Lung microvascular endothelial cell (primary cell): ENCODE measurements at places on chromosomes 13 and 19. TPM values are rescaled to one million over a fixed set of nuclear protein-coding genes. Genes with fewer than 3 reads are reported as not detected.
A peak's percentile ranks its signal among the peaks of the same experiment; 100 is the strongest.

DNA sequence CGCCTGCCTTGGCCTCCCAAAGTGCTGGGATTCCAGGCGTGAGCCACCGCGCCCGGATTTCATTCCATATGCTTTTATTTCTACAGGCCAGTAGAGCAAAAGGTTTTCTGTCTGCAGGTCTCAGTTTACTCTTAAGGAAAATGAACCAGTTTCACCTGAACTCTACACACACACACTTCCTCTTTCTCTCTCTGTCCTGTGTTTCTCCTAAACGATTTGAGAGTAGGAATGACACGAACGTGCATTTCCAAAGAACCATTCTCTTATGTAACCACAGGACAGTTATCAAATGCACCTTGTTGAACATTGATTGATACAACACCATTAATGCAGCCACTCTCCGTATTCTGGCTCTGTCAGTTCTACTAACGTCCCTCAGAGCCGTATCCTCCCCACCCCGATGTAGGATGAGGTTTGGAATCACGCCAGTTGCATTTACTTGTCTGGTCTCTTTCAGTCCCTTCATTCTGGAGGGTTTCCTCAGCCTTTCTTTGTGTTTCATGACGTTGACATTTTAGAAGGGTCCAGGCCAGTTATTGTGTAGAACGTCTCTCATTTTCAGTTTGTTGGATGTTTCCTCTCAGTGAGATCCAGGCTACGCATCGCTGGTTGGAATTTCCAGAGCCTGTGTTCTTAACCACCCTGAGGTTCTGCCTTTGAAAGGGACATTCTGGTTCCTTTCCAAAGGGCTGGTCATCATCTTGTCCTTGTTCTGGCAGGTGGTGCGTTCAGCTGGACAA, 36.0 kb downstream of the BICRA start:
- DNase-seq, result no peak

ELANE gene
- total RNA-seq, result not detected in 2 replicates

MTUS2 gene
- not detected in 2 replicates for total RNA-seq

DNA sequence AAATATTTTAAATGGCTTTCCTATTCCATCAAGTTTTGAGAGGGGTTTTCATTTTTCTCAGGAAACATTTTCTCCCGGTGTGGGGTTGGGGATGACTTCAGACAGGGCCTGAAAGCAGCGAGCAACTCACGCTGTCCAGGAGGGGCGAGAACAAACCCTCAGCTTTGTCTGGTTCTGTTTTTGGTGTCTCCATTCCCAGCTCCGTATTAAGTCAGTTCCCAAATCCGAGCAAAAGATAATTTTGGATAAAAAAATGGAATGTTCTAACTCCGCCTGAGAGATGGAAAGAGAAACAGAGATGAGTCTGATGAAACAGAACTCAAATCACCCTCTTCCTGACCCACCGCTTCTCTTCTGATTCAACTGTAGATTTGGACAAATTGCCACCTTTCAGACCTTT, 38.4 kb downstream of the RFX2 start:
- DNase-seq, result no peak

GRCh38 chr19:36489920-36490415, 607 bp upstream of the ZNF566 start:
- DNase-seq, result peak; percentile 93

DNA sequence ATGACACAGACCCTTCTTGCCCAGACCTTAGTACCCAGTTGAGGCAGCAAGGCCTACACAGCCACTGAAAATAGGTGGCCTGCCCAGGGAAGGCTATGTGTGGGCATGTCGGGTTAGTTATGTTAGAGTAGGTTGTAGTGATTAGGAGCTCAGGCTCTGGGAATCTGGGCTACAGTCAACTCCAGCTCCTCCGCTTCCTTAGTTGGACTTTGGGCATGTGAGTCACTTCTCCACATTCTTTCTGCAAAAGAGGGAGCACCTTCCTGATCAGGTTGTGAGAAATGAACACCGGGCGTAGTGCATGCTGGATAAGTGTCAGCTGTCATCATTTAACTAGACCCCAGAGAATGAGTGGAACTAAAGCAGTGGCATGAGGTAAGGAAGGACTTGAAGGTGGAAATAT, 64.8 kb downstream of the ARHGAP35 start:
- no peak for DNase-seq

SLC10A2 gene
- not detected in 2 replicates for total RNA-seq

DNA sequence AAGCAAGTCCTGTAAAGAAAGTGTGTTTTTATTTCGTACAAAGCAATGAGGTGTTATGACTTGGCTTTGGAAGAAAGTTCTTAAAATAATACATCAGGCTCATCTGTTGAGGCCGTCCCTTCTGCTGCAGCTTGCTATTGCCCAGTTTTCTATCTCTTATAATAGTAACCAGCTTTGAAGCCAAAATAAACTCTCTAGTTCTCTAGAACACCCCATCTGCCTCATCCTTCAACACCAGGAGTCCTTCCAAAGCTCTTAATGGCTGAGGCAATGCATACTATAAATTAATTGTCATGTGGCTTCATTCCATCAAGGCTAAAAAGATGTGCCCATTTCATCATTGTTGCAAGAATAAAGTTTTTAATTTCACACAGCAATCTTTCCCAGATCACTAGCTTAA, 49.4 kb upstream of the IPO5 start:
- DNase-seq, result no peak

APBA3 gene
- total RNA-seq, result 9.2 and 20.6 TPM in 2 replicates

GRCh38 chr19:47445937-47446402, 25.7 kb downstream of the SLC8A2 start:
- no peak for DNase-seq

PSG2 gene
- total RNA-seq, result not detected in 2 replicates

DNA sequence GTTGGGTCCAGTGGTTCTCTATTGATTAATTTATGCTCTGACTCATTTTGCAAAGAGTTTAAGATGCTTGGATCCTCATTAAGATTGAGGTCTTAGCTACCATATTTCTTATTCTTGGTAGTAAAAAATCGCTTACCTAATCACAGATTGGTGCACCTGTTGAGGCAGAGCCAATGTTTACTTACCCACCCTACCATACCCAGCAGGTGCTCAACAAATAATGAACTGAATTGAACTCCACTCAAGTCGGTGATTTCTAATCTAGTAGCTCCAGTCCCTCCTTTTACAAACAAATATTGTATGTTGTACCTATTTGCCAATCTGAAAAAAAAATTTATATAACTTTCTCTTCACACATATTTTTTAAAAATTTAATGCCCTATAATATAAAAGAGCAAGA, 361.0 kb downstream of the FGF14 start:
- DNase-seq, result no peak

GJA3 gene
- under 0.01 TPM in 1 of 2 replicates, not detected in the other for total RNA-seq

DNA sequence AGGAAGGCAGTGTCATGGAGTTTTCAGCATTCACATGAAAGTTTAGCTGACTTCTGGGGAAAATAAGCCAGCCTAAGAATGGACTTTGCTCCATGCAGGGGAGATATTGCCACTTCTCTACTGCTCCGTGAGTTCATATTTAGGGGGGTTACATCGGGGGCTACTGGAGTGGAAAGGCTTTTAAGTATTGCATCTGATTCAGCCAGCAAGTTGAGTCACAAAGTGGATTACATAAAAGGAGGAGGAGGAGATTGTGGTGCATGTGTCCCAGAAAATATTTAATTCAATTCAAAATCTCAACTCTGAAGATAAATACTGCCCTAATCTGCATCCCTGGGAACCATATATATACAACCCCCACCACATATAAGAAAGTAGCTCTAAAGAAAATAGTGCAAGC, 617.2 kb downstream of the DCT start:
- no peak for DNase-seq

GFY gene
- not detected in 2 replicates for total RNA-seq

- peak; percentile 92 for DNase-seq
Measured at GRCh38 chr19:11091703-11092153, 2.5 kb downstream of the LDLR start.

DNA sequence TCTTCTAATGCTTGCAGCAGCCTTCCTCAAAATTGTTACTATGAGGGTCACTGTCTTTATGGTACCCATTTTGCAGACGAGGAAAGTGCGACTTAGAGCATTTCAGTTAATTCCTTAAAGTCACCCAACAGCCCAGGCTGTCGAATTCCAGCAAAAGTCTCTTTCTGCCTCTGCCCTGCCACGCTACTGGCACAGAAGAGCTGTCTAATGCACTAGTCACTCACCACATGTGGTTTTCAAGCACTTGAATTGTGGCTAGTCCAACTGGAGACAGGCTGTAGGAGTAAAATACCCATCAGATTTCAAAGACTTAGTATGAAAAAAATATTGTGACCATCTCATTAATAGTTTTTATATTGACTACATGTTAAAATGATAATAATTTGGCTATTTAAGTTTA, 1.7 kb downstream of the FPR1 start:
- DNase-seq, result no peak
